ENCODE measurements at places on chromosomes 13 and 19. TPM values are rescaled to one million over a fixed set of nuclear protein-coding genes. Genes with fewer than 3 reads are reported as not detected.

The SCEL gene
- total RNA-seq: not detected

- no peaks in the 10 kb centered on the region for H3K36me3 ChIP-seq
- DNase-seq: no peak
- peaks cover 11% of the 10 kb centered on the region for H3K4me1 ChIP-seq
- H3K27ac ChIP-seq: no peak overlapping the region
Observed at GRCh38 chr13:98187965-98188261, 10.8 kb upstream of the RNF113B start.

GRCh38 chr13:74575729-74576125 lies 441.5 kb upstream of the KLF12 start:
- no peaks in the 10 kb centered on the region for H3K36me3 ChIP-seq
- no peak overlapping the region for H3K27ac ChIP-seq
- peak overlapping the region; percentile 71 for H3K4me3 ChIP-seq
- peaks cover 17% of the 10 kb centered on the region for H3K27me3 ChIP-seq

- H3K27me3 ChIP-seq: no peaks in the 10 kb centered on the region
- H3K36me3 ChIP-seq: no peaks in the 10 kb centered on the region
Observed at GRCh38 chr13:37627428-37627827, 28.9 kb upstream of the POSTN start.

GRCh38 chr19:48953990-48954594 lies 583 bp upstream of the BAX start:
- H3K27me3 ChIP-seq: no peaks in the 10 kb centered on the region
- H3K27ac ChIP-seq: 0 out of 2 replicates have a peak overlapping the region, but pooled peaks have one; percentile 15
- H3K36me3 ChIP-seq: peaks cover 10% of the 10 kb centered on the region
- peaks cover 12% of the 10 kb centered on the region for H3K4me1 ChIP-seq
- DNase-seq: no peak

DNA sequence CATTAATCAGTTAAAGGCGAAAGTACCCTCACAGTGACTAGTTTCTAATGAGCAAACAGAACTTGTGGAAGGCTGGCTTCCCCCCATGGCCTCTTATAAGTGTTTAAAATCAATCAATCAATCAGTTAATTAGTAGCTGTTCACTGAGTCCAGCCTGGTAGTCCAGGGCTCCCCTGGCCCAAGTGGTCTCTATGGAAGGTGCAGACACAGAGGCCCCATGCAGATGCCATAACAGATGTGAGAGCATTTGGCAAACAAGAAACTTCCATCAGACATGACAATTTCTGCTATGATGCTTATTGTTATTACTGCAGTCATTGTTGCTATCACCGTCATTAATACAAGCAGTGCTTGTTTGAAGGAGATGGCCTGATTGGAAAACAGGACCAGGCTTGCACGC lies 179.0 kb upstream of the TSHZ3 start:
- no peaks in the 10 kb centered on the region for H3K36me3 ChIP-seq
- H3K27me3 ChIP-seq: no peaks in the 10 kb centered on the region
- no peak for DNase-seq

DNA sequence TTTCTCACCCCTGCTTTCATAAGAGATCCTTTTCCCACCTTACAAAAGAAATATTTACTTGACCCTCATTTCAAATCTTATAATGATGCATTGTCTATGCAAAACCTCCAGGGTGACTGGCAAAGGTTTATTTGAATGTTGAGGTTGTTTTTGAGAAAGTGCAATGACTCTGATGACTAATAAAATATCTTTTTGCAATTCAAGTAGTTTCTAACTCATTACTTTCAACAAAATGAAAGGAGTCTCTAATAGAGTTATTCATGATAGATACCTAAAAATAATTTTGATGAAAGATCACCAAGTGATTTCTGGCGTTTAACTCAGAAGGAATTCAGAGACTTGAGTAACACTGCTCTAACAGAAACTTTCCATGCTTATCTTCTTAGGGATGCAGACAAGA lies 144.2 kb downstream of the FOXO1 start:
- no peak overlapping the region for H3K4me3 ChIP-seq
- no peaks in the 10 kb centered on the region for H3K36me3 ChIP-seq
- no peaks in the 10 kb centered on the region for H3K4me1 ChIP-seq
- no peak for DNase-seq

DNA sequence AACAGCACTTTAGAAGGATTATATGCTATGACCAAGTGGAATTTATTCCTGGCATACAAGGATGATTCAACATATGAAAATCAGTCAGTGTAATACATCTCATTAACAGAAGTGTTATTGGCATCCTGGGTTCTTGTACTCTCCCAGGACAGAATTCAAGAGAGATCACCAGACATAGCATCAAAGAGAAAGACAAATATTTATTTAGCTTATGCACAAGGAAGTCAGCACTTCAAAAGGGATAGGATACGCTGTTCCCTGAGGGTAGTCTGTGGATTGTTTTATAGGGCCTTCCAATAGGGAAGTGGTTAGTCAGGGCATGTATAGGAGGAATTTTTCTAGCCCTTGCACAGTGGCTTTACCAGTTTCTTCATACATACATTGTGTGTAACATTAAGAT lies 1238.0 kb downstream of the PCDH17 start:
- no peaks in the 10 kb centered on the region for H3K4me1 ChIP-seq
- DNase-seq: no peak
- no peaks in the 10 kb centered on the region for H3K36me3 ChIP-seq
- H3K27me3 ChIP-seq: no peaks in the 10 kb centered on the region

GRCh38 chr13:25213715-25214114 lies 41.6 kb upstream of the AMER2 start:
- H3K27me3 ChIP-seq: no peaks in the 10 kb centered on the region
- H3K4me1 ChIP-seq: peaks cover 9% of the 10 kb centered on the region
- no peak overlapping the region for H3K27ac ChIP-seq
- no peaks in the 10 kb centered on the region for H3K36me3 ChIP-seq
- no peak overlapping the region for H3K4me3 ChIP-seq

Data from GM23338 (cell line).